ENCODE measurements at places on chromosomes 16 and 17.

- no peak for DNase-seq
Observed at GRCh38 chr16:68226116-68226515, 9.8 kb downstream of the ESRP2 start.

DNA sequence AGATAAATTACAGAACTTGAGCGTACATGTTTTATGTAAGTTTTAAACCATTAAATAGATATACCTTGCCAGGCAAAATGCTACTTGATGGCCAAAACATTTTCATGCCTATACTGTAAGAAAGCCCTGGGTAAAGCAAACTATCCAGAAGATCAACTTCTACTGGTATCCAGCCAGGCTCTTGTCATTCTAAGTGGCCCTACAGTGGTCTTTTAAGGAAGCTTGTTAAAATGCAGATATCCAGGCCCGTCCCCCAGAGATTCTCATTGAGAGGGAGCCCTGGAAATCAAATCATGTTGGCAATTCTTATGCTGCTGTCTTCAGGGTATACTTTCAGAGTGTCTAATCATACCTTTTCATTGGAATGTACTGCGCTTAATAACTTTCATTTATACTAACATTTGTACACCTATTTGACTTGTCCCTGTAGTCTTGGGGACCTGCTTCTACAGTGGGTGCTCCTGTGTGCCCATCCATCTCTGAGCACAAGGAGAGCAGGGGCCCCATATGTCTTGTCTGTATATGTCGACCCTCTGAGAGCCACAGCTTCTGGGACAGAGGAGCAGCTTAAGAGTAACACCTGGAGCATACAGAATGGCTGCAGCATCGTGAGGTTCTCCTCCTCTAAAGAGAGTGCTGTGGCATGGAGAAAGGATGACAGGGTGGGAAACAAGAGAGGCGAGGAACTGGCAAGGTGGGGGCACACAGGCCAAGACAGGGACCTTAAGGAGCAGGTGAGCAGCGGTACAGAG lies 43.6 kb upstream of the ANKFY1 start:
- DNase-seq: no peak

DNA sequence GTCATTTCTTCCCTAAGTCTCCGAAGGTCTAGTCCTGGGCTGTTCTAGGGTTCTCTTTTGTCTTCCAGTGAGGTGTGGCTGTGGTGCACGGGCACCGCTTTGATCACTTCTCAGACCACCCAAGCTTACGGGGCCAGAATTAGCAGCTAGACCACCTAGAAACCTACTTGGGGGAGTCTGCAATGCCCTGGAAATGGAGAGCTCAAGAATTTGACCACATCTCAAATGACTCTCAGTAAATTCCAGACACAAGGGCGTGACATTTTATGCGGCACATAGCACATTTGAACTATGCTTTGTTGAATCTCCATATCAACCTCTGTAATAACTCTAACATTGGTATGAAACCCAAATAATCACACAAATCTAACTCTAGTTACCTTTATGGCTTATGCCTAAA lies 24.9 kb downstream of the TRIM16 start:
- DNase-seq: no peak

GRCh38 chr17:65228734-65229620 lies 91.8 kb downstream of the RGS9 start:
- DNase-seq: no peak

Measured in smooth muscle cell of the brain vasculature (primary cell).